Stimulated activated CD8-positive, alpha-beta memory T cell treated with anti-CD3 and anti-CD28 coated beads, Interleukin-4, amount 100 ng/mL, for 1 hour (primary cell): ENCODE measurements at places on chromosomes 7 and 10.

DNA sequence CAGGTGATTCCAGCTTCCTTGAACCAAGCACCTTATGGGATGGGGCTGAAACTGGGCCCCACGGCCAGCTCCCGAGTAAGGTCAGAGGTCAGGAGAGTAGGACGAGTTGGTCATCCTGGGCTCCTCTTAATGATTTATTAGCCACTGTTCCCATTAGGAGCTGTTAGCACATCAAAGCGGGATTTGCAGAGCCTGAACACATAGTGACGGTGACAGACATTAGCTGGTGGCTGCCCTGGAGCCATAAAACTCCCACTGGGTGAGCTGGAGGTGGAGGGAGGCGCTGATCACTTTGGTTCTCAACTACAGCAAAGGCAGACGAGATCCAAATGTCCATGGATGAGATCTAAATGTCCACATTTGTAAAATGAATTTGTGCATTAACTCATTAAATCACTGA, 48.1 kb downstream of the COL13A1 start:
- DNase-seq = no peak

- no peak for DNase-seq
Observed at GRCh38 chr10:69948261-69948660, 104.4 kb upstream of the MACROH2A2 start.

DNA sequence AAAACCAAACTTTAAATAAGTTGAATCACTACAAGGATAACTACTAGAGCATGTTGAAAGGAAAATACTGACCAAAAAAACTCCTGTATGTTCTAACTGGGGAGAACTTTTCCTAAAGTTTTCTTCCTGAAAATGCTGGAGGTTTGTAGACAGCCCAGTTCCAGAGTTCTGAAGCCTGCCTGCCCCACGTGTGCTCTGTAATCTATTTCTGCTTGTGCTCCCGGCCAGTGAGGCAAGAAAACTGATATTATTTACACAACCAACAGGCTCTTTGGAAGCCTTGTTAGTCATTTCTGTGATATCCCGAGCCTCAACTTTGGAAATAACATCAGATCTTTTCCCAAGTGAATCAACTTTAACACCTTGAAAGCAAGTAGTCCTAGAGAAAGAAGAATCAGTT, 46.7 kb downstream of the ZFAND4 start:
- DNase-seq = no peak

DNA sequence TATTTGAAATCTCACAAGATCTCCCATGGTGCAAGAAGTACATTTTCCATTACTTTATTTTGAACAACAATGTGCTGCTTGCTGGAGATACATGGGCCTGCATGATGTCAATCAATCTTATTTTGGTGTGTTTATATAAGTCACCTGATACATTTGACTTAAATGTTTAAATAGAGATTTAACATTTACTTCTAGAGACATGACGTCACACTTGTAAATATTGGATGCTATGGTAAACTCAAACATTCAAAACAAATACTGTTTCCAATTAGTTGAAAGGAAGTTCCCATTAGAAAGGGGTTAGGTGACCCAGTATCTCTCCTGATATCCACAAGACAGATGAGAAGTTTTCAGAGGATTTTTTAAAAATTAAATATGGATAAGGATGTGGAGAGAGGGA, 214.5 kb downstream of the NSUN6 start:
- no peak for DNase-seq
